ENCODE measurements at places on chromosomes 11 and 22.
A peak's percentile ranks its signal among the peaks of the same experiment; 100 is the strongest.

DNA sequence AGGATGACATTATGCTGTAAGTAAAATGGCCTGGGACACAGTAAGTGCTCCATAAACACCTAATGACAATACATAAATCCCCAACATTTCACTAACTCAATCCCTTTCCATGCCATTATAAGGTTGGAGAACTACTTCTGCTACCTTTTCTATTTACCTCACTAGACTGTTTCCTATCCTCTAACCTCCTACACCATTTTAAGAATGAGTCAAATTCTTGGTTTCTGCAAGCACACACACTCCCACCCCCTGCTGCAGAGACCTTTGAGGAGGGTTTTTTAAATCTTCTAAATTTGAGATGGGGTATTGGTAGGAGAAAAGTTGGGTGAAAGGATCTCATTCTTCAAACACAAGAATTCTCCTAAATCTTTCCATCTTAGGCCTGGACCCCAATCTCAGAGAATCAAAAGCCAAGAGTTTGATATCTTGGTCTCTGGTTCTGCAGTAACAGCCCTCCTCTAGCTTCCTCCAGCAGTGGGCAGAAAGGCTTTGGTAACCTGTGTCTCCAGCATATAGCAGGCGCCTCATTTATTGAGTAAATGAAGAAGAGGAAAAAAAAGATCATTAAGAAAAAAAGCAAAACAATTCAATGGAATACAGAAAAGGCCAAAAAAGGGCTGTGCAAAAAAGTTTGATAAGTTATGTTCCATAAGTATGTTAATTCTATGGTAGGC lies 42.3 kb downstream of the SYTL2 start:
- DNase-seq, result no peak

DNA sequence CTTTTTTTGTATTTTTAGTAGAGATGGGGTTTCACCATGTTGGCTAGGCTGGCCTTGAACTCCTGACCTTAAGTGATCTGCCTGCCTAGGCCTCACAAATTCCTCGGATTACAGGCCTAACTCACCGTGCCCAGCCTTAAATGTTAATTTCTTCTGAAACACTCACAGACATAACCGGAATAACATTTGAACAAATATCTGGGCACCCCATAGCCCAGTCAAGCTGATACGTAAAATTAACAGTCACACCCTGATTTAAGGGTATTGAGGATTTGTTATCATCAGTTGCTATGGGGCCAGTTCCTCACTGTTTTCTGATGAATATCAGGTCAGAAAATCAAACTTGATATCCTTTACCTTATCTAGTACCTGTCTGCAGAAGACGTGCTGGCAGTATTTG lies 23.0 kb upstream of the OR9Q1 start:
- no peak for DNase-seq

DNA sequence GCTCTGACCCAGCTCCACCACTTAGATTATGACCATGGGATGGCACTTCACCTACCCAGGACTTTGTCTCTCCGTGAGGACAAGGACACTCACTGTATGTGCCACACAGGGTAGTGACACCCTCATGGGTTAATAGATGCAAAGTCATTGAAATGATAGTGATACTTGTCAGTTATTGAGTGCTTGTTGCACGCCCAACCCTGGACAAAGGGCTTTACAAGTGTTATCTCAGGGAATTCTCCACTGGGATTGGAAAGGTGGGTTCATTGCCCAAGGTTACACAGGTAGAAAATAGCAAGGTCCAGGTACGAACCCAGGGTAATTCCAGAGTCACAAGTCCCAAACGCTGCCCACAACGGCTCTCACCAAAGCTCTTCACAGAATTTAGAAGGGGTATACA lies 158.2 kb downstream of the TRIM29 start:
- DNase-seq, result no peak

DNA sequence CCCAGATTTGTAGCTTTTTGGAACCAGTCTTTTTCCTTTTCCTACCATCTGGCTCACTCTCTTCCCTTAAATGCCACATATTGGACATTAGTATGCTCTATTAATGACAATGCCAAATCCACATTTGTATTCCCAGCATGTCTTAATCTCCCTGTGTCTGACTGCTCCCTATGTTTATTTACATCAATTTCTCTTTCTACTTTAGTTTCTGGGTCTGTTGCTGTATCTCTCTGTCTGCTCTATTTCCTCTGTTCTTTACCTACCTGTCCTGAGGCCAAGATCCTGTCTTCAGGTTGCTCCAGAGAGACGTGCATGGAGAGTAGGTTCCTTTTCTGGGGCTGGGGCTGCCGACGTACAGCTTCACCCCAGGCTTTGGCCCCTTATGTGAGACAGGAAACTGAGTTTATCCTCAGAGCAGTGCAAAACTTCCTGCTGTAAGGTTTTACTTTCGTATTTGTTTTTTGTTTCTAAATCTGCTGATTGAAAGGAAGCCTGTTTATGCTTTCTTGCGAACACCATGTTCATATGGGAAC lies 25.6 kb downstream of the OR2AG2 start:
- no peak for DNase-seq

- no peak for DNase-seq
Observed at GRCh38 chr11:42054351-42054900, 595.0 kb upstream of the LRRC4C start.

DNA sequence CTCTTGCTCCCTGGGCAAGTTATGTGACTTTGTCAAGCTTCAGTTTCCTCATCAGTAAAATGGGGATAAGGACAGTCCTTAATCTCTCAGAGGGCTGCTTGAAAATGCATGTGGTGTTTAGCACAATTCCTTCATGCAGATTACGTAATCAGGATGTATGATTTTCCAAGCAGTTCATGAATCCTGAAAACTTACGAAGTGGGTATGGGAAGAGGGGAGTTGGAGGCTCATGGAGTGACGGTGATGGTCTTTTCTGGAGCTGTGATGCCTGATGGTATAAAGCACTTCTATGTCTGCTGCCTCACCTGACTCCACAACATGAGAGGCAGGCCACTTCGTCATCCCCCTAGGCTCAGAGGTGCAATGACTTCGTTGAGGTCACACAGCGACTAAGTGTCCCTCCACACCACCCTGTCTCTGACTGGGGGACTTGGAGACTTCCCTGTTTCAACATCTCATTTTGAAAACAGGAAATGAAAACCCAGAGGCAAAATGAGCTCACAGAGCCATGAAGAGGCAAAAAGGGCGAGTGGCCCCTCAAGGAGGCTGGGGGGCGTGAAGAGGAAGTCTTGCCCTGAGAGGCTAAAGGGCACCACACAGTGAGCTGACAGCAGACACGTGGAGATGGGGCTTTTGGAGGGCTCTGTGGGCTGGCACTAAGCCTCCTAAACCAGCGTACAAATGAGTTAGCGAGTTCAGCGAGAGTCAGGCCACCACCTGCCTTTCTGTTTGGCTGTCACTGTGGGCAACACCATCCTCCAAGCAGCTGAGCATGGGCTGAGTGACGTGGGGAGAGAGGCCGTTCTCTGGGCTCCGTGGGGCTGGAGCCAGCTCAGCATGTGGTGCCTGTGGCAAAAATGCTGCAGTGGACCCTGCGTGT lies 10.1 kb downstream of the MCM5 start:
- DNase-seq, result no peak

- DNase-seq, result no peak
Observed at GRCh38 chr11:69682681-69683326, 7.7 kb upstream of the LTO1 start.

- no peak for DNase-seq
Observed at GRCh38 chr11:86161837-86162236, 82.7 kb upstream of the EED start.

GRCh38 chr22:17637490-17638181 lies 921 bp upstream of the BCL2L13 start:
- DNase-seq, result no peak

DNA sequence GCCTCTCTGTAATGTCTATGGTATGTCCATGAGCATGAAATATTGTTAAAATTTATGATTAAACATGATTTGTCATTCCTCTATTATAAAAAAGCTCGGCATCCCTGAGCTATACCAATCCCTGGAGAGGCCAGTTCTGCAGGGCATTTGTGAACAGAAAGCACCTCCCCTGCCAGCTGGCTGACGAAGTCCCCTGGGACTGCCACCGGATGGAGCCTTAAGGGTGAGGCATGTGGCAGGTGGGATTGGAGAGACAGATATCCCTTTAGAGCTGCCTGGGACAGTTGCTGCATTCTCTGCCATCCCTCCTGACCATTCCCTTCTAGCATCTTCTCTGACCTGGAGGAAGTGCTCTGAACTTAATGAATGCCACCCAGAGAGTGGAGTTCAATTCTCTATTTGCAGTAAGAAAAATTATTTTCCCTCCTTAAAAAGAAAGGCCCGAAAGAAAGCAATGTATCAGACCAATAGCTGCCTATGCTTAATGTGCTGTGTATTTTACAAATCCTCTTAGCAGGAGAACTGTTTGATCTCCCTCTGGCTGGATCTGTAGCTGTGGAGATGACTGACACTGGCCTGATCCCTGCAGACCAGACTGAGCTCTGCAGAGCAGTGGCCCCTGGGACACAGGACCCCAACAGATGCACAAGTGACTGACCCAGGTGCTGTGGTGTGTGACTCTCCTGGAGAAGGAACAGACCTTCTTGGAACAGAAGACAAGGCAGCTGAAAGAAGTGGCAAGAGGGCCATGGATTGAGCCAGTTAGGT lies 219.0 kb upstream of the NAV2 start:
- peak; percentile 89 for DNase-seq

GRCh38 chr11:82082976-82083375 lies 650.7 kb downstream of the FAM181B start:
- no peak for DNase-seq

GRCh38 chr22:37043828-37044538 lies 7.6 kb upstream of the KCTD17 start:
- peak; percentile 71 for DNase-seq

- no peak for DNase-seq
Observed at GRCh38 chr22:17831501-17832251, 57.4 kb upstream of the BID start.

GRCh38 chr22:30717952-30718351 lies 23.3 kb downstream of the OSBP2 start:
- DNase-seq, result no peak

DNA sequence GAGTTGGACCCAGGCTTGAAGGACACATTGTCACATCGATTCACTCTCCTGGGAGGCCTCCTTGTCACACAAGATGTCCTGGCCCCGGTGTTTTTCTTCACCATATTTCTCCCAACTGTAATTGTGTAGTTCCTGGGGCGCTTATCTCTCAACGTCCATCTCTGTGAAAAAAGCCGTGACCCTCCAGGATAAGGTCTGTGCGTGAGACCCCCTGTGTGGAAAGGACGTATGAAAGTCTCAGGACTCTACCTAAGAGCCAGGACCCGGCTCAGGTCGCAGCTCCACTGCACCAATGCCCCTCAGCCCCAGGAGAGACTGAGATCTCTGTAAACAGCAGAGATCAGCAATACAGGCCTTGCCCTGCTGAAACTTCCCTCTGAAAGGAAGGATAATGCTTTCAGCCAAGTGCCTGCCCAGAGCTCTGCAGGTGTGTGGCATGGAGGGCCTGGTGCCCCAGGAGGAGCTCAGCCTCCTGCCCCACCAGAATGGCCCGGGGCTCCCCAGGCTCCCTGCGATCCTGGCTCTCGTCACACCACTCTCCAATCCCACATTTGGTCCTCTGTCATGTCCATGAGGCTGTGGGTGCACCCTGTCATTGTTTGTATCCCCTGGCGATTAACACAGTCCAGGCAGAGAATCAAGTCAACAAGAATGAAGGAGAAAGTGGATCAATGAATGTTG lies 119.2 kb upstream of the TMEM45B start:
- no peak for DNase-seq

- DNase-seq, result no peak
Observed at GRCh38 chr11:122863704-122864326, 18.7 kb upstream of the JHY start.

DNA sequence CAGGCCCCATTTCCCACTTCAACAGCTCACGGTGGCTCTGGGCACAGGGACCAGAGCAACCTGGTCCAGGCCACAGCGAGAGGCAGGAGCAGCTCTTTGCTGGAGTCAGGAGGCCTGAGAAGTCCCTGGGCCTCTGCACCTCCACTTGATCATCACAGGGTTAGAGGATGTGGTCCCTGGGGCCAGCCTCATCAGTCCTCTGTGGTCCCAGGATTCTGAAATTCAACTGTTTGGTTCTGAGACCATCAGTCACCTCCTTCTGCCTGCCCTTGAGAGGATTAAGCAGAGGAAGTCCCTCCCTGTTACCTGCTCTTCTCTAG lies 24.9 kb upstream of the CBX7 start:
- DNase-seq, result no peak

- no peak for DNase-seq
Observed at GRCh38 chr22:44341431-44342346, 28.9 kb upstream of the SHISAL1 start.

- no peak for DNase-seq
Observed at GRCh38 chr11:47137476-47137875, 39.2 kb downstream of the ARFGAP2 start.

DNA sequence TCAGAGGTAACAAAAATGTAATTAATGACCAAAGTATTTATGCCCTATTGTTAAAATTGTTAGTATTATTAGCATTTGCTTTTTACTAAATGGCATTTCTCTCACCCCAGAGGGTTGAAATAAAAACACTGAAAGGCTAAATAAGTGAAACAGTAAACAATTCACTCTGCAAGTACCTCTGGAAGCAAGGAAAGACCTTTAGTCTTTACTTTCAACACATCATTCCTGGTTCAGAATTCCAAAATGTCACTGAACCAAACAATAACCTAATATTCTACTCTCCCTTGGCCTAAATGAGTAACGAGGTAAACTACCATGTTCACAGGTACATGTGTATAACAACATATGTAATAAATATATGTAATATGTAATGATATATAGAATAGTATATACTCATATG lies 369.3 kb downstream of the TTC28 start:
- DNase-seq, result no peak

DNA sequence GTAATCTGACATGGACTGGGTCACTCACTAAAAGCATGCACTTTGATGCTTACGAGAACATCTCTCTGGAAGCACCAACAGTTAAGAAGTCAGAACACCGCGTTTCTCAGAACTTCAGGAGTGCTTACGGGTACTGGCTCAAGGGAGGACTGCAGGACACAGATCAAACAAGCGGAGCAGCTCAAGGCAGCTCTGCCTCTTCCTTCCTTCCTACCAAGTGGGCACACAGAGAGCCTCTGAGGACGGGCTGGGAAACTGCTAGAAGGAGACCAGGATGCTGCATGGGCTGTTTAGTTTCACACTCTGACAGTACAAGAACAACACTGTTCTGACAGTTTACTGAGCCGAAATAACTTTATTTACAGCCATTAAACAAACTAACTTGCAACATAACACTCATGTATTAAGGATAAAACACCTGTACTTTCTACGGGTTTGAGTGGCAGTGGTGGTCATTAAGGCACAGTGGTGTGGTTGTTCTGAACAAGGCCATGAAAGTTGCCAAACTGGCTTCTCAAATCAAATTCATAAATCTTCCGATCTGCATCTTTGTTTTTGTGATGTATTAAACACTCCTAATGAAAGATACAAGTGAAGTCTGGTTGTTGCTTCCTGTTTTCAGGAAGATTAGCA lies 37.5 kb downstream of the ARFGAP3 start:
- DNase-seq, result no peak

- DNase-seq, result no peak
Observed at GRCh38 chr22:48434156-48434867, 1393.4 kb downstream of the BRD1 start.

Measured in DMS153 (cell line).